MG63 (cell line): ENCODE measurements at places on chromosomes 4 and X. TPM values are rescaled to one million over a fixed set of nuclear protein-coding genes. Genes with fewer than 3 reads are reported as not detected.

DNA sequence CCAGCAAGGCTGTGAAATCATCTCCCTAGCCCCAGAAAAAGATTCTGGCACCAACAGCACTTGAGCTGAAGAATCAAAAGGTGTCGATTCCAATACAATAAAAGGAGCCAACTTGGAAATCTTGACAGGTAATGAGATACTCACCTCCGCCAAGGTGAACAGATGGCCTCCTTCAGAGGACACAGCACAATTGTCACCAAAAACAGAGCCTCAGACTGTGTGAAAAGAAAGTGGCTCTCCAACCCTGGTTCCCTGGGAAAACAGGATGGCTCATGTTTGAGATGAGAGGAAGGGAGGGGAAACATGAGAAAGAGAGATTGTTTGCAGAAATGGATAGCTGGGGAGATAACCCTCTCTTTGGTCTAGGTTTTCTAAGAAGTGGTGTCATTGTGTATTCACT is 168.9 kb downstream of the HS3ST1 start:
- no peak for DNase-seq

SSX7 gene
- total RNA-seq: not detected in 2 replicates

DNA sequence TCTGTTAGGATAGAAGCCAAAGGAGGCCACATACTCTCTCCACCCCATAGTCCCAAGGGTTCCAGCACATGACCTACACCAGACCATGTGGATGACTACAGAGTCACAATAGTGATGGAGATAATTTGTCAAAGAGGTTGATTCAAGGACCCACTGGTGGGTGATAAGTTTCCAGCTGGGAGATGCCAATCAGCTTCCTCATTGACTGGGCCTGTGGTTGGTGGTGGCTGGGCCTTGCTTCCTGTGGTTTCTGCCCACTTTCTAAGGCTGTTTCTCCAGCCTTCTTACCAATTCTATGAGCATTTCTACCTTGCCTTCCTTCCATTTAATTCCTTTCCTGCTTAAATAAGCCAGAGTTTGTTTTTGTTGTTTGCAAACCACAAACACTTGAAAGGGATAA is 95.5 kb upstream of the CPEB2 start:
- DNase-seq: no peak

GRCh38 chrX:110614596-110614995 is 181.0 kb downstream of the CHRDL1 start:
- no peak for DNase-seq

PAGE2B gene
- total RNA-seq: not detected in 2 replicates

SSX2 gene
- total RNA-seq: not detected in 2 replicates

- DNase-seq: no peak
These were observed 195.4 kb downstream of the ANAPC10 start for GRCh38 chr4:144902614-144903013.

SORCS2 gene
- total RNA-seq: 0.25 and 1.5 TPM in 2 replicates

- DNase-seq: no peak
These were observed 19.3 kb downstream of the RAP2C start for GRCh38 chrX:132199941-132200340.

DNA sequence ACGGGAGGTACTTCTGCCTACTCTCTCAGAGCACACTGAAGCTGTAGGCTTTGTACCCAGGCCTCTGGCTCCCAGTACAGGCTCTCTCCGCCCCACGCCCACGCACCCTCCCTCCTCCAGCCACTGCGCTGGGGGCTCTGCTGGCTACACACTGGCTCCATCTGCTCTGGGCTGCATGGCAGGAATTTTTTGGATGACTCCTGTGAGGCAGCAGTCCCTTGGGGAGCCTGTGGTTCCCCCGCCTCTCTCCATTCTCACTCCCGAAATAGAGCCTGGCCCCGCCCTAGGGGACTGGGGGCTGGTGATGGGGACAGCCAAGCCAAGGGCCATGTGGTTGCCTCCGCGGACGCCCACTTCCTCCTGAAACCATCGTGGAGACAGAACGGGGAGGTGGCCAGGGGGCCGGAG is 58.1 kb upstream of the ADRA2C start:
- no peak for DNase-seq

- peak; percentile 93 for DNase-seq
These were observed 2.7 kb downstream of the HUWE1 start for GRCh38 chrX:53683556-53684414.
